ENCODE measurements at places on chromosomes 2 and 18. TPM values are rescaled to one million over a fixed set of nuclear protein-coding genes. Genes with fewer than 3 reads are reported as not detected.

The C2orf81 gene
- 3.6 TPM for total RNA-seq

The ANKRD36C gene
- 3.5 TPM for total RNA-seq

The CD8B2 gene
- total RNA-seq: not detected

The G6PC2 gene
- not detected for total RNA-seq

The SERPINB10 gene
- total RNA-seq: not detected

The SANBR gene
- total RNA-seq: 10.3 TPM

The SLC14A1 gene
- total RNA-seq: not detected

The LONRF2 gene
- total RNA-seq: 1.5 TPM

The MEIS1 gene
- total RNA-seq: 2.4 TPM

The COBLL1 gene
- 5.4 TPM for total RNA-seq

The C18orf54 gene
- total RNA-seq: 2.1 TPM

The ZC3H8 gene
- 15.6 TPM for total RNA-seq

The ZFP36L2 gene
- 33.0 TPM for total RNA-seq

The ALPG gene
- total RNA-seq: 0.71 TPM

The SPHKAP gene
- 0.01 TPM for total RNA-seq

The STPG4 gene
- not detected for total RNA-seq

The CTAGE1 gene
- total RNA-seq: not detected

The GKN1 gene
- 0.24 TPM for total RNA-seq

The RNU2-63P gene
- not detected for total RNA-seq

The POTEI gene
- total RNA-seq: not detected

The CELF4 gene
- total RNA-seq: not detected

The MRPS9 gene
- total RNA-seq: 32.6 TPM

The ESPNL gene
- total RNA-seq: 0.18 TPM

The CFAP65 gene
- total RNA-seq: 0.22 TPM

The MRPL19 gene
- 61.4 TPM for total RNA-seq

The GAREM1 gene
- total RNA-seq: 8.2 TPM

The TFCP2L1 gene
- total RNA-seq: 24.2 TPM

The PMAIP1 gene
- total RNA-seq: 13.7 TPM

The AKAIN1 gene
- total RNA-seq: not detected

The IL1F10 gene
- not detected for total RNA-seq

The CRACDL gene
- 5.1 TPM for total RNA-seq

The UGT1A4 gene
- total RNA-seq: 0.07 TPM

The LPIN2 gene
- total RNA-seq: 14.7 TPM

The CPO gene
- not detected for total RNA-seq

The C1QL2 gene
- total RNA-seq: 0.86 TPM

The RPE gene
- total RNA-seq: 57.4 TPM

The OTOS gene
- total RNA-seq: not detected

The PARD6G gene
- total RNA-seq: 1.8 TPM

The COL3A1 gene
- total RNA-seq: 0.21 TPM

The NEU2 gene
- not detected for total RNA-seq

The FN1 gene
- 270 TPM for total RNA-seq

All from A549 treated with dexamethasone at 1 μM for 4 hours (cell line).